BJ (cell line): ENCODE measurements at places on chromosomes 5 and 9.

DNA sequence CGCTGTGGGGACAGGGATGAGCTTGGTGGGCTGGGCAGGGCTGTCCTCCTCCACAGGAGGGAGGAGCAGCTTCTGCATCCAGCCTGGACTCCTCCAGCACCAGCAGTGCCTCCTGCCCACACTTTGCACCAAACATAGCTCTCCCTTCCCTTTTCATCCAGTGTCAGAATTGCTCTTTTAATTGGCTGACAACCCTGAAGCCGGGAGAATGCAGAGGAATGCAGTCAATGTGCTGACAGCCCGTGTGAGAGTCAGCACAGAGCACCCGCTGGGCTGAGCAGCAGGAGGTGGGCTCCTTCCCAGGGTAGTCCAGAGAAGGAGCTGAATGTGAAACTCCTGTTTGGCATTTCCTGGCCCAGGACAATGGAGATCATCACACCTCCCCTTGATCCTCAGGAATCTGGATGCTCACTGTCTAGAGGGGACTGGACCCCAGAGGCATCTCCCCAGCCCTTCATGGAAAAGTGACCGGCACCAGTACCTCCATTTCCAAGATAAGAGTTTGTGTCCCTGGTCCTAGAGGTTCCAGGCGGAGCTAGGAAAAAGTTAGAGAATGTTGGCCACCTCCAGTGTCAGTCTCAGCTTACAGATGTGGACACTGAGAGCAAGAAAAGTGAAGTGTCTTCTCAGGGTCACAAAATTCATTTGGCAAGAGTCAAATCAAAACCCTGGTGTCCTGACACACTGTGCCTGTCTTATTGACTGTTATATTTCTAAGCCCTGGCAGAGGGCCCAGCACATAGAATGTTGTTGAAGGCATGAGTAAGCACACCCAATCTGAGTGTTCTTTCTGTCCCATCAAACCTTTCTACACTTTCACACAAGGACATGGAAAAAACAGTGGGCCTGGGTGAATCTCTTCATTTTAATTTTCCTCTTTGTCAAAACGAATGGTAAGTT, 202.1 kb downstream of the SNX18 start:
- DNase-seq, result no peak

GRCh38 chr9:84615544-84615943, 54.0 kb upstream of the NTRK2 start:
- DNase-seq, result no peak

DNA sequence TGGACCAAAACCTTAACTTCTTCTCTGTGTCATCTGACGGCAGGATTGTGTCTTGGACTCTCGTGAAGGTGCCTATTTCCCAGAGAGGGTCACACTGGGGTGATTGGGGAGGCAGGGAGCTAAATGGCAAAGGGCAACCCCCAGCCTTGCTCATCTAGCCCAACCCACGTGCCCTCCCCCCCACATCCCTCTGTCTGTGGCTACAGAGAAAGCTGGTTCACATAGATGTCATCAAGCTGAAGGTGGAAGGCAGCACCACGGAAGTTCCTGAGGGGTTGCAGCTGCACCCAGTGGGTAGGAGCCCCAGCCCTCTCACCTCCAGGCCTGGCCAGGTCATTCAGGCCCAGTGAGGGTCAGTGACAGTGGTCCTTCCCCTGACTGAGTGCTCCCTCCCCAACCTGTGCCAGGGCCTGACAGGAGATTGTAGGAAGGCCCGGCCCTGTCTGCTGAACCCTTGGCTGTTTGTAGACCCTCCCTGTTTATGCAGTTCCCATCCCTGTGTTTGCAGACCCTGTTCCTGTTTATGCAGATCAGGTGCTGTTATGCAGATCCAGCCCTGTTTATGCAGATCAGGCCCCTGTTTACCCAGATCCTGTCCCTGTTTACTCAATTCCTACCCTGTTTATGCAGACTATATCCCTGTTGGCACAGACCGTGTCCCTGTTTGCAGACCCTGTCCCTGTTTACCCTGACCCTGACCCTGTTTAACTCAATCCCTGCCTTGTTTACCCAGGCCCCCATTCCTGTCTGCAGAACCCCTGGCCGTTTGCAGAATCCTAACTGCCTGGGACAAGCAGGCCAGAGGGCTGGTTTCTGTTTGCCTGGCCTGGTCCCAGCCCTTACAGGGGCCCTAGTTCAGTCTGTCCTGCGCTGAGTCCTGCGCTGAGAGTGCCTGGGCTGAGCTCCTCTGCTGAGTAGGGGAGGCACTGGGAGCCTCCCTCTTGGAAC, 10.4 kb downstream of the ENHO start:
- no peak for DNase-seq

- no peak for DNase-seq
Measured at GRCh38 chr5:173246135-173246495, 11.1 kb upstream of the NKX2-5 start.

- no peak for DNase-seq
Measured at GRCh38 chr9:122797316-122798063, 2.4 kb upstream of the OR1K1 start.

- DNase-seq, result no peak
Measured at GRCh38 chr9:72950875-72951442, 1.9 kb downstream of the ALDH1A1 start.

DNA sequence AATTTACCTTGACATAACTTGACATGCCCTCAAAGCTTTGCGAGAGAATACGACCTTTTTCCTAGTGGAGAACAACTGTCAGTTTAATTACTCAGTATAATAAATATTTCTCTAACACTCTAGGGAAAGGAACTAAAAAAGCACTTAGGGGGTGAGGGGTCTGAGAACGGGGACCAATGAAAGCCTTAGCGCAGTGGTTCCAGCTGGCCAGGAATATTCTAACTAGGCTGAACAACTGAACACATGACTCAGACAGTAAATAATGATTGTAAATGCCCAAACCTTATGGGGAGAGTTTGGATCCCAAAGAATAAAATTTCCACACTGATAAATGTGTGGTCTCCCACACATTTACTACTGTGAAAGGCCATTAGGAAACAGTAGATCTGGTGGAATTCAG, 14.9 kb downstream of the MYO10 start:
- DNase-seq, result no peak

DNA sequence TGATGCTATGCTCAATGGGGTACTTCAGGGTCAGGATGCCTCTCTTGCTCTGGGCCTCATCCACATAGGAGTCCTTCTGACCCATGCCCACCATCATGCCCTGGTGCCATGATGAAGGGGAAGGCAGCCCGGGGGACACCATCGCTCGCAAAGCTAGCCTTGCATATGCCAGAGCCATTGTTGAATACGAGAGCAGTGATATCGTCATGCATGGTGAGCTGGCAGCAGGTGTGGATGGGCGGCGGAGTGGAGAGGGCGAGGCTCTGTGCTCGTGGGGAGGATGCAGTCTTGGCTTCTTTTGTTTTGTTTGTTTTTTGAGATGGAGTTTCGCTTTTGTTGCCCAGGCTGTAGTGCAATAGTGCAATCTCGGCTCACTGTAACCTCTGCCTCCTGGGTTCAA, 17.2 kb upstream of the SPZ1 start:
- no peak for DNase-seq
